ENCODE measurements at places on chromosomes 5 and 9. TPM values are rescaled to one million over a fixed set of nuclear protein-coding genes. Genes with fewer than 3 reads are reported as not detected.

CCDC180 gene
- total RNA-seq: 4.2 TPM

PCA3 gene
- total RNA-seq: not detected

C9 gene
- total RNA-seq: not detected

SMIM32 gene
- not detected for total RNA-seq

LHFPL2 gene
- total RNA-seq: 42.8 TPM

GOLGA1 gene
- total RNA-seq: 53.1 TPM

SAXO1 gene
- 0.18 TPM for total RNA-seq

CCIN gene
- total RNA-seq: 2.6 TPM

SUSD3 gene
- total RNA-seq: 0.09 TPM

FGF1 gene
- 1.2 TPM for total RNA-seq

SMC2 gene
- 70.3 TPM for total RNA-seq

COX7C gene
- total RNA-seq: 265 TPM

CARTPT gene
- total RNA-seq: not detected

ROR2 gene
- total RNA-seq: 26.5 TPM

SPATA6L gene
- total RNA-seq: 1.2 TPM

UQCRQ gene
- total RNA-seq: 92.0 TPM

CACFD1 gene
- 18.0 TPM for total RNA-seq

LCN2 gene
- total RNA-seq: not detected

TRPM6 gene
- under 0.01 TPM for total RNA-seq

N4BP3 gene
- 0.18 TPM for total RNA-seq

PAPPA gene
- 80.5 TPM for total RNA-seq

ADCY2 gene
- total RNA-seq: under 0.01 TPM

LRRTM2 gene
- 3.6 TPM for total RNA-seq

ZBTB43 gene
- total RNA-seq: 8.1 TPM

RAB3C gene
- total RNA-seq: not detected

PCDHB8 gene
- total RNA-seq: 0.27 TPM

STK10 gene
- 17.0 TPM for total RNA-seq

CDX1 gene
- 0.65 TPM for total RNA-seq

CD72 gene
- total RNA-seq: 1.9 TPM

KLHL3 gene
- total RNA-seq: 1.3 TPM

PPP3R2 gene
- total RNA-seq: not detected

MSANTD3 gene
- total RNA-seq: 76.1 TPM

IL9 gene
- not detected for total RNA-seq

SPAG8 gene
- 3.3 TPM for total RNA-seq

FAM200C gene
- total RNA-seq: 5.5 TPM

OR1K1 gene
- not detected for total RNA-seq

MYMK gene
- not detected for total RNA-seq

CD274 gene
- total RNA-seq: 0.33 TPM

ANKRD34B gene
- not detected for total RNA-seq

NMRK1 gene
- total RNA-seq: 7.0 TPM

SMIM33 gene
- total RNA-seq: not detected

ADRB2 gene
- total RNA-seq: 0.16 TPM

SPATA31D4 gene
- not detected for total RNA-seq
